Stimulated activated CD8-positive, alpha-beta memory T cell treated with anti-CD3 and anti-CD28 coated beads, Interleukin-15, amount 100 ng/mL, for 4 hours (primary cell): ENCODE measurements at places on chromosomes 7 and 10.

DNA sequence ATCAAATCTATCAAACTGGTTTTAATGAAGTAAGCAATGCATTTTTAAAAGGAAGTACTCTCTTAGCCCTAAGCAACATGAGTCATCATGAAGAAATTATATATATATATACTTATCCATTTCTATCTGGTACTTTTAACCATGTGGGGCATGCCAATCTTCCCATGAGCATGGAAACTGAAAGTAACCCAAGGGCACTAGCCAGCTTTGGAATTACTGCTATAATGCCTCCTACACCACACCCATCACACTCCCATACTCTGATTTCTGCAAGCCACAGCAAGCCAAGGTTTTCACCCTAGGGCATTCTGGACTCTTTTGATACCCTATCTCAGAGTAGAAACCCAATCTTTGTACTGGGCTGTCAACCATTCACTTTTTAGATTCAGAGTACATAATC lies 204.6 kb downstream of the IMMP2L start:
- no peak for DNase-seq

- DNase-seq, result no peak
Measured at GRCh38 chr10:70087616-70088307, 35.1 kb downstream of the MACROH2A2 start.

DNA sequence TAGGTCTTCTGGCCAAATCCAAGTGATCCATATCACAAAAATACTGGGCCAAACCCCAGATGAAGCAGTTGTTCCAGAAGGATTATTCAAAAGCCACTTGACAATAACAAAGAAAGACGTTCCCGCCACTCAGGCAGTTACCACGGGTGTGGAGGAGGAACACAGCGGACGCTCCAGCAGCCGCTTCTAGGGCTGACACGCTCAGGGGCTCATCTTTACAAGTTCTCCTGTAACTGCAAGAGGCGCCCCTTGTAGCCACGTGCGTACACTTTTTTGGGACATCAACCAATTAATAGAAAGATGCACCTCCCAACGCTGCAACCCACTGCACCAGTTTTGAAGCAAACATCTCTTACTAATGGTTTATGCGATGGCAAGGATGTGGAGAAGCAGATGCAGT lies 159.4 kb downstream of the GRID1 start:
- DNase-seq, result no peak

DNA sequence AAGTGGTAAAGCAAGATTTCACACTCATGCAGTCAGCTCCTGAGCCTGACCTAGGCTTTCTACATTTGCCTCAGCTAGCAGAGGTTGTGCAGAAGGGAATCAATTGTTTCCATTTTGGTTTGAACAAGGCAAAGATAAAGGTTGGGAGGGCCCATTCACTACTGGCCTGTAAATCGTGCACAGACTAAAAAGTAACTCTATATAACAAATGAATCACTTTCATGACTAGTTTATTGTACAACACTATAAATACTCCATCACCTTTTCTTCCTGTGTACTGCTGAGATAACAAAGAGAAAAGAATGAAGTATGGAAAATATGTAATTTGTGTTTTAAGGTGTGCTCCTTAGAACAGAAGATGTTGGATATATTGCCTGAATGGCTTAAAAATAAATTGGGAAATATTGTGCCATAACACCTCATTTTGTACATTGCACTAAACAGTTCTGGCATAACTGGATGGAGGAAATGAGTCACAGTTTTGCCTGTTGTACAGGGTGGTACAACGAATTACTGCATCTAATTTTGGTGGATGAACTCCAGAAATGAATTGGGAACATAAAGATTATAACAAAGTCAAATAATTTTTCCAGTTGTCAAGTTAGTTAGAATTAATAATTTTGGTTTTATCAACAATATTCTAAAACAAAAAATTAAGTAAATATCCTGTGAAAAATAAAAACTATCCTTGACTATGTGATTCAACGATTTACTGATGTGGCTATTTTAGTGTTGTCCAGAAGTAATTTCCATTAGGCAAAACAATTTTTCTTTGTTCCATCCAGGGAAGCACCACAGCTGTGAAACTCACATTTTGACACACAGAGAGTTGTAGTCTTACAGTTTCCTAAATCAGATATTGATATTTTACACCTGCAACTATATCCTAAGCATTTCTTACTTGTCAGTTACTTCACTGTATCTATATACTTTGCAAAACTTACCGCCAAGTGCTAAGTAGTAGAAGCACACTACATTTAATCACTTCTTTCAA lies 18.0 kb downstream of the SEMA3C start:
- no peak for DNase-seq

DNA sequence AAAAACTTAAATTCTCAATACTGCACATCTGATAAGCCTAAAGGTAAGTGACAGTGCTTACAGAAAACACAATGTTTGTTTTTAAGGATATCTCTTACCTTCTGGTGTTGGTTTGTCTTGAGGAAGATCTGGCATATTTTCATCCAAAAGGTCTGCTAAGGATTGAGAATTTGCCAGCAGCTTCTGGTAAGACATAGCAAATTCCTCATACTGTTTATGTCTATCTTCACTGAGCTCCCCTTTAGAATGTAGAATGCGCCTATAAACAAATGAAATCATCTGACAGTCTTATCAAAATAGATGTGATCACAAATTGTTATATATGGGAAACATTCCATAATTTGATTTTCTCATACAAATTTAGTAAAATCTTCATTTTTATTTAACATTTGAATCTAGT lies 28.7 kb downstream of the UPF2 start:
- no peak for DNase-seq
